ENCODE measurements at places on chromosomes 6 and 20. TPM values are rescaled to one million over a fixed set of nuclear protein-coding genes. Genes with fewer than 3 reads are reported as not detected.

TPBG gene
- total RNA-seq: 11.9 TPM

- no peak for DNase-seq
These were observed 668.9 kb downstream of the TFAP2A start for GRCh38 chr6:9745966-9746365.

DNA sequence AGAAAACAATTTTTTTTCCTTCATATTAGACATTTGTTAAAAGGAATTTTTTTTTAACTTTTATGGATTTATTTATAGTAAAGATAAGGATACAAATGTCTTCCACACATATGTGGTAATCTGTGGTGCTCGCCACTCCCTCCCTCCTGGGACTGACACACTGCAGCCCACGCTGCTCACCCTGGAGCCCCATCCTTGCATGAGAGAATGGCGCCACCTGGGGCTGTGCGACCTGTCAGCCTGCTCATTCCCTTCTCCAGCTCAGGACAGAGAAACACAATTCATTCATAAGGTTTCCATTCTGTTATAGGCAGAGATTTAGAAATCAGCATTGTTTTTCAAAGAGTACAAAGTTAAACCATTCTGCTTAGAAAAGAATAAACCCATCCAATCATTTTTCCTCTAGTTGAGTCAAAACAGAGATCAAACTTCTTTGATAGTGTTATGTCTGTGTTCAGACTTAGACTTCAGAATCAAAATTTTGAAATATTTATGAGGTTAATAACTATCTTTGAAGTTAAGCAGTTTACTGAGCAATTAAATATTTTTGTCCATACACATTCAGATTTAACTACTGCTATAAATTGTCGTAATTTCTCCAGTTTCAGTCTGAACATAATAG lies 42.8 kb upstream of the DYNLRB1 start:
- no peak for DNase-seq

DNA sequence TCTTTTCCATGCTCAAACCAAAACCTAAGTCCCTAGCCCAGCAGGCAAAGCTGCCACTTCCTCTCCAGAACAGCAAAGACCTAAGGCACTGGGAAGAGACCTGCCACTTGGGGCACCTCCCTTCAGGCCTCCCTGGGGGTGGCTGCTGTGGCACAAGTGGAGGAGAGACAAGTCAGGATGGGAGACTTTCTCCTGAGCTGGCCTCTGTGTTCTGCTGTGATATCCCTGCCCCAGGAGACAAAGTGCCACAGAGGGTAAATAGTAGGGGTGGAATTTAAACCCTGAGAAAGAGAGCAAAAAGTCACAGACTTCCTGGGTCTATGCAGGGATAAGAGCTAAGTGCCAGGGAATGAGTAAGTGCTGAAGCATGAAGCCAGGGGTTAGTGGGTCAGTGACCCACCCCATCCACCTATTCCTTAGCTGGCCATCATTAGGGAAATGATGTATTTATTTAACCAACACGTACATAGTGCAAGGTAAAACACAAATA lies 84.2 kb downstream of the MRPL14 start:
- DNase-seq: peak; percentile 58

DNA sequence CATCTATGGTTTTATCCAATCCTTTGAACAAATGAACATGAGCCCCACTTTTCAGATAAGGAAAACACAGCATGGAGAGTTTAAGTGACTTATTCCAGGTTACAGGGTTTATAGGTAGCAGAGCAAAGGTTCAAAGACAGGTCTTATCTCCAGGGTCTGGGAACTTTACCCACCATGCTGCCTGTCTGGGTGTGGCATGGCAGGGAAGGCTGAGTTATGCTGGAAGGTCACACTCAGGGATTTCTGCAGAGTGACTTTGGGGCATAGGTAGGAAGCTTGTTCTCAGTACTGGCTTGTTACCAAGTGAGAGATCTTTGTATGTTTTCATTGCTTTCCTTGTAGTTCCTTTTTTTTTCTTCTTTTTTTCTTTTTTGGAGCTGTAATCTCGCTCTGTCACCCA lies 1.8 kb downstream of the ZNF831 start:
- DNase-seq: no peak

OPRM1 gene
- total RNA-seq: not detected
